ENCODE measurements at places on chromosomes 16 and 17.

DNA sequence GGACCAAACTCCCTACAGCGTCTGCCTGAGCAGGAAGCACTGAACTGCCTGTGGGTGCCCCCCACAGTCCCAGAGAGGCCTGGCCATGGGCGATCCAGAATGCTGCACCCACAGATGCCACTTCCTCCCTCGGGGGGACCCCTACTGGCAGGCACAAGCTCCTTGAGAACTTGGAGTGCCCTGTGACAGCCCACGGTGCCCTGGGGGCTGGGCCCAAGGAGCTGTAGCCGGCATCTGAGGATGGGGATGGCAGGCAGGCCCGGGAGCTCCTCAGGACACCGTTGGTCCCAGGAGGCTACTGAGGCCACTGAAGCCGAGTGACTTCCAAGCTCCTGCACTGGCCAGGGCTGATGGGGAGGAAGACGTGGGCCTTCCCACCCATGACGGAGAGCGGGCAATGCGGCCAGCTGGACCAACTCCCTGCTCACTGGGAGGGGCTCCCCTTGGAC is 15.1 kb upstream of the RASD1 start:
- no peak for DNase-seq

GRCh38 chr17:39158623-39159022 is 7.2 kb upstream of the PLXDC1 start:
- no peak for DNase-seq

GRCh38 chr17:61875285-61875684 is 12.0 kb upstream of the BRIP1 start:
- no peak for DNase-seq

- DNase-seq, result peak; percentile 59
Measured at GRCh38 chr17:41393294-41393693, 4.1 kb downstream of the KRT31 start.

DNA sequence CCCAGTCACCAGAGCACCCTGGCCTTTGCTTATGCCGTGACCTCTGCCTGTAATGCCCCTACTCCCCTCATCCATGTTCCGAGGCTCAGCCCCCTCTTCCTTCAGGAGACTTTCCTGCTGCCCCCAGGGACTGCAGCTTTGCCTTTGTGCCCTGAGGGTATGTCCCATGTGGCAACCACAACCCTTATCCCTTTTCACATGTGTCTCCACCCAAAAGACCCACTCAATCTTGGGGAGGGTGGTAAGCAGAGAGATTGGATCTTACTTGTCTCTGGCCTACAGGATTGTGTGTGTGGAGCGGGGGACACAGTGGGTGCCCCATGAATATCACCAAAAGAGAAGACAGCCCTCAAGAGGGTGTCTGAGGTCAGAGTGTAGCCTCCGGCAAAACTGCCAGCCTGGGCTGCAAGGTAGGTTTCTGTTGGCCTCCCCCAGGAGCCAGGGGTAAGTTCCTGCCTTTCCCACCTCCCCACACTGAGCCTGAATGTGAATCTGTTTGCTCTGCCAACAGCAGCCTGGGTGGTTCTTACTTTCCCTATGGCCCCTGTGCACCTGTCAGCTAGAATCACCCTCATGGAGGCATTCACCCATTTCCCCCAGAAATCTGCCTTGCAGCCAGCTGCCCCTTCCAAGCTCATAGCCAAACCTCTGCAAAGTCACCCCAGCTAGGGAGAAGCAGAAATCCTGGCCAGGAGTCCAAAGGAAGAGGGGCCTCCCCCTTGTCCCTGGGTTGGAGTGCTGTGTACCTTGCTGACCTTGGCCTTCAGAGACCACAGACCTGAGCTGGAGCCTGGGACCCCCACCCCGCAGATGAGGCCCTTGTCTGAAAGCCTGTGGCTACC is 11.5 kb upstream of the C17orf113 start:
- no peak for DNase-seq

GRCh38 chr16:1965396-1966001 is 873 bp upstream of the RPS2 start:
- DNase-seq, result no peak

DNA sequence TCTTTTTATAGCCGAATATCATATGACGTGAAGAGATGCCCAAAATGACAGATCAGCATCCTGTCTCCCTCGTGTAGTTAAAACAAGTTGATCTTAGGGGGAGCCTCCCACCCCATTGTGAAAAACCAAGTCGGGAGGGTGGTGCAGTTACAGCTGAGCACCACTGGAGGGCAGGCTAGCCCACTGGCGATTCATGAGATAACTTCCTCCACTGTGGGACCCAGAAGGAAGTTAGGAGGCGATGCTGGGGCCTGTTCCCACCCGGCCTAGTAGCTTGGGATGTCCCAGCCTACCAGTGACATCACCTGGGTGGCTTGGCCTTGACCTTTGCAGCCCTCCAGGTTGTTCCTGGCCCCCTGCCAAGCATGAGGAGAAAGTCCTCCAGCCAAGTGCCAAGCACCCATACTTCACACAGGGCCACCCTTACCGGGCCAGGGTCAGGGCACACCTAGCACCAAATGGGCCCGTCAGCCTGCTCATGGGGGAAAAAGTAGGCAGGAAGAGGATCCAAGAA is 8.1 kb upstream of the CPNE2 start:
- DNase-seq, result peak; percentile 78

DNA sequence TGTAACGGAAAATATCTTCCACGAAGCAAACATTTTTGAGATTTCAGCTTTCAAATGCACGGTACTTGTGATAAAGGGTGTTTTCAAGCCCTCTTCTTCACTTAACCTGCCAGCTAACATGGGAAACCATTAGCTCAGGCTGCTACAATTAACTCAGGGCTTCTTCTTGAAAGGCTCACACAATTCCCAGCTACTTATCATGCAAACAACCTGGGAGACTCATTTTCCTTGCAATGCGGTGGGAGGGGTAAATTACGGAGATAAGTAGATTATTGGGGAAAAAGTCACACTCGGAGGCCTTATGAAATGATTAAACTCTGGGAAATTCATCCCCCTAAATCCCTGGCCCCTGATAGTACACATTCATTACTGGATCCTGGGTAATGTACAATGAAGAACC is 266.4 kb downstream of the STX8 start:
- DNase-seq, result no peak

- DNase-seq, result no peak
Measured at GRCh38 chr16:3461151-3461550, 17.7 kb downstream of the NAA60 start.
